ENCODE measurements at places on chromosomes 1 and 21.

DNA sequence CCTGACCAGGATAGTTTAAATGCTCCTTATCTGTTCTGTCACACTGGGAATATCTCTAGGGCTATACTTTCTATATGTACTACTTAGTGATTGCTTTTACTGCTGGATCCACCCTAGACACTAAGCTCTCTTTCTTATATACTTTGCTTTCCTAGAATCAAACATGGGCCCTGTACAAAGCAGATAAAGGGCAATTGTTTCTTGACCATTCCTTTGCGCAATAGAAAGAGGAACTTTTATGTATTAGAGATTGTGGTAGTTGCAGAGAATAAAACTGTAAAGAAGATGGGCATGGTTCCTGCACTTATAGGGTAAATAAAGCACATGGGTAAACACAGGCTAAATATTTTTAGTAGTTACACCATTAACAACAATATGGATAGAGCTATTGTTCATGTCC is 58.8 kb downstream of the ATP6V1G3 start:
- DNase-seq: no peak

DNA sequence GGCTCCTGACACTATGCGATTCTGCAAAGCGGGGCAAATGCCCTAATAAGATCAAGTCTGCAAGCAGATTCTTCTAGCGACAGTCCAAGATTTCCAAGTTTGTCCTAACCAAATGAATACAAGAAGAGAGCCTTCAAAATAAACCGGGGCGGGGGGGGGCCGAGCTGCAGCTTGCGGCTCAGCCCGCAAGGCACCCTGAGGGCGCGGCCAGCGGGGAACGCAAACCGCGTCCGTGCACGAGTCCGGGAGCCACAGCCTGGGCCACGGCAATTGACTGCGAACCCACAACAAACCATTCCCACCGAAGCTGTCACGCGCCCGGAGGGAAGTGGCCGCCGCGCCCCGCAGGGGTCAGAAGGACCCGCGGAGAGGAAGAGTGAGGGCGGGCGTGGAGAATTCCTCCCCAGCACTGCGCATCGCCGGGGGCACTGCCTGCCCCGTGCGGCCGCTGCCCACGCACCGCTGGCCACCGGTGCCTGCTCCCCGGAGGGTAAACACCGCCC is 687 bp downstream of the TGFBR3 start:
- no peak for DNase-seq

- DNase-seq: no peak
Observed at GRCh38 chr1:198278943-198279342, 122.1 kb downstream of the NEK7 start.

DNA sequence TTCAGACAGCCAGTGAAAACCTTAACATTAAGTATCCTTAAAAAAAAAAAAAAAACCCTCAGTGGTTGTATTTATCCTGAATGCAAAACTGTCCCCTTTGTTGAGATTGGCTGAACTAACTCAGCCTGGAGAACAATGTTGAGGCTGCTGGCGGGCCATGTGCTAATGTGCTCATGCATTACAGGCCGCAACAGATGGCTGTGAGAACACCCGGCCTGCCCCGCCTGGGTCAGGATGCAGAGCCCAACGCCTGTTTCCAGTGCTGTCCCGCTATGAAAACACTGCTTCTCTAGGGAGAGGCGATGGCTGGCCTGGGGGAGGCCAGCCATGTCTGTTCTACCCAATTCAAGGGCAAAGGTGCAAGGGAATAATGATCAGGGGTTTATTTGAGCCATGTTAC is 13.8 kb downstream of the OLIG2 start:
- no peak for DNase-seq

DNA sequence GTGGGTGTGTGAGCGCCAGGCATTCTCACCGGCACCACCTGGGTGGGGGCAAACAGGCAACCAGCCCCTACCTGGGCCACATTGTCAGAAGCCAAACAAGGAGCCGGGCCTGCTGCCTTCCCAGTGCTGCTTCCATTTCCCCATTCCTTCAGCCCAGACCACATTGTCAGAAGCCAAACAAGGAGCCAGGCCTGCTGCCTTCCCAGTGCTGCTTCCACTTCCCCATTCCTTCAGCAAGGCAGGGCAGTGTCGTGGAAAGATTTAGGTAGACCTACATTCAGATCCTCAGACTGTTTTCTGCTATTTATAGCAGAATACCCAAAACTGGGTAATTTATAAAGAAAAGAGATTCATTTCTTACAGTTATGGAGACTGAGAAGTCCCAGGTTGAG is 47.0 kb upstream of the EFHD2 start:
- DNase-seq: no peak
